ENCODE measurements at places on chromosomes 16 and 17. TPM values are rescaled to one million over a fixed set of nuclear protein-coding genes. Genes with fewer than 3 reads are reported as not detected.

The EPN3 gene
- total RNA-seq: not detected

The CCDC200 gene
- total RNA-seq: 0.31 TPM

The FBXW10 gene
- total RNA-seq: not detected

The AXIN2 gene
- 28.5 TPM for total RNA-seq

The PPL gene
- not detected for total RNA-seq

The DNAH2 gene
- under 0.01 TPM for total RNA-seq

The PRR29 gene
- 0.21 TPM for total RNA-seq

The KRT12 gene
- not detected for total RNA-seq

The CLDN7 gene
- 0.10 TPM for total RNA-seq

The TRIM65 gene
- 5.8 TPM for total RNA-seq

The CCDC144A gene
- 3.8 TPM for total RNA-seq

The KCNH6 gene
- not detected for total RNA-seq

The DHRS7C gene
- not detected for total RNA-seq

The SOX9 gene
- not detected for total RNA-seq

The UQCRC2 gene
- total RNA-seq: 202 TPM

The EMC8 gene
- 18.4 TPM for total RNA-seq

The IRX3 gene
- 1.2 TPM for total RNA-seq

The ADCY7 gene
- total RNA-seq: 75.9 TPM

The TAT gene
- not detected for total RNA-seq

The GNGT2 gene
- total RNA-seq: 3.3 TPM

The CAVIN1 gene
- 0.21 TPM for total RNA-seq

The CNTNAP4 gene
- 0.10 TPM for total RNA-seq

The KIF2B gene
- total RNA-seq: not detected

The CIBAR2 gene
- not detected for total RNA-seq
